A549 treated with Mapracorat at 1 μM for 4 hours (cell line): ENCODE measurements at places on chromosomes 1 and 21. TPM values are rescaled to one million over a fixed set of nuclear protein-coding genes. Genes with fewer than 3 reads are reported as not detected.

Gene OR2T35
- total RNA-seq, result not detected in 5 replicates

Gene LRRC38
- 0.06 TPM in 1 of 5 replicates, not detected in the others for total RNA-seq

Gene OR2W3
- not detected in 5 replicates for total RNA-seq

Gene DISC1
- total RNA-seq, result 0.10 to 0.24 TPM (median 0.19 TPM) in 5 replicates

Gene LRRIQ3
- 0.53 to 1.1 TPM (median 0.62 TPM) in 5 replicates for total RNA-seq

Gene CBS
- 8.5 to 12.9 TPM (median 10.9 TPM) in 5 replicates for total RNA-seq

Gene ADAMTS1
- total RNA-seq, result 0.05 to 0.34 TPM (median 0.08 TPM) in 5 replicates

Gene MLLT11
- total RNA-seq, result 13.2 to 16.7 TPM (median 16.1 TPM) in 5 replicates

Gene NPHS2
- not detected in 5 replicates for total RNA-seq

Gene RNU1-3
- total RNA-seq, result not detected in 5 replicates

Gene ABCA4
- 0.10 to 0.26 TPM (median 0.12 TPM) in 4 of 5 replicates, not detected in the other for total RNA-seq

Gene TMOD4
- total RNA-seq, result 0.25 to 0.32 TPM (median 0.30 TPM) in 3 of 5 replicates, not detected in the others

Gene MAP3K21
- total RNA-seq, result 7.4 to 9.8 TPM (median 8.9 TPM) in 5 replicates

Gene TGFB2
- total RNA-seq, result 10.2 to 14.8 TPM (median 12.8 TPM) in 5 replicates

Gene PROX1
- total RNA-seq, result 0.01 to 0.09 TPM (median 0.07 TPM) in 5 replicates

Gene ALX3
- total RNA-seq, result not detected in 5 replicates

Gene IL19
- 0.13 TPM in 1 of 5 replicates, not detected in the others for total RNA-seq

Gene BCL2L15
- 0.13 to 0.60 TPM (median 0.38 TPM) in 5 replicates for total RNA-seq

Gene RGS5
- 0.16 to 2.0 TPM (median 0.64 TPM) in 5 replicates for total RNA-seq

Gene UBQLN4
- 32.9 to 41.6 TPM (median 39.7 TPM) in 5 replicates for total RNA-seq

Gene CYYR1
- not detected in 5 replicates for total RNA-seq

Gene NUP210L
- not detected in 5 replicates for total RNA-seq

Gene TAS1R3
- 0.14 to 0.30 TPM (median 0.16 TPM) in 5 replicates for total RNA-seq

Gene CHIA
- total RNA-seq, result not detected in 5 replicates

Gene CCDC30
- 0.55 to 1.6 TPM (median 0.59 TPM) in 5 replicates for total RNA-seq

Gene NDUFS2
- total RNA-seq, result 77.6 to 93.0 TPM (median 83.3 TPM) in 5 replicates

Gene TEKT2
- not detected in 5 replicates for total RNA-seq

Gene ASAP3
- total RNA-seq, result 5.2 to 7.2 TPM (median 6.2 TPM) in 5 replicates

Gene F13B
- total RNA-seq, result not detected in 5 replicates

Gene OLIG2
- not detected in 5 replicates for total RNA-seq

Gene TNFRSF1B
- total RNA-seq, result 0.35 to 0.78 TPM (median 0.48 TPM) in 5 replicates

Gene OLIG1
- total RNA-seq, result not detected in 5 replicates

Gene CBR1
- total RNA-seq, result 139 to 178 TPM (median 165 TPM) in 5 replicates

Gene OR2G6
- total RNA-seq, result not detected in 5 replicates

Gene PPIAL4G
- not detected in 5 replicates for total RNA-seq
